Esophagus squamous epithelium (tissue), 5 donors: ENCODE measurements at places on chromosomes 2 and 18.

- H3K27me3 ChIP-seq, result no peaks in the 10 kb centered on the region
- peaks cover 6% of the 10 kb centered on the region for H3K36me3 ChIP-seq
- DNase-seq, result no peak
- peaks cover 27% of the 10 kb centered on the region for H3K4me1 ChIP-seq
- no peak overlapping the region for H3K4me3 ChIP-seq
- H3K27ac ChIP-seq, result no peak overlapping the region
These were observed 63.9 kb downstream of the PARD6G start for GRCh38 chr18:80183273-80184050.

DNA sequence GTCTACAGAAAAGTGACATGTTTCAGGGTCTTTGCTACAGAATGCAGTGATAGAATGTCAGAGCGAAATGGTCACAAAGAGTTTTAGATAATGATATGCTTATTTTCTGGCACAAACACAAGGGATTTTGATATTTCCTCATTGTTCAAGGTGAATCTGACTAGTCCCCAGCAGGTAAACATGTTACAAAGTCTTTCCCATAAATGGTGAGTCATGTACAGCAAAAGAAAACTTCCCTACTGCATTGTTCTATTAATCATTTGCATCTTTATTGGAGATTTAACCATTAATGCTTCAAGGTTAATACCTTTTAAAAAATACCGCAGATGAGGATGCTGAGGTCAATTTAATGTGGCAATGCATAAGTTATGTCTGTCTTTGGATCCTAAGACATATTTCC lies 19.1 kb upstream of the TRIB2 start:
- no peak overlapping the region for H3K27ac ChIP-seq
- no peak for DNase-seq
- H3K4me3 ChIP-seq, result no peak overlapping the region
- H3K36me3 ChIP-seq, result no peaks in the 10 kb centered on the region
- H3K27me3 ChIP-seq, result no peaks in the 10 kb centered on the region

- H3K27ac ChIP-seq, result peak overlapping the region; percentile 57
- no peaks in the 10 kb centered on the region for H3K36me3 ChIP-seq
- no peaks in the 10 kb centered on the region for H3K27me3 ChIP-seq
- peak overlapping the region; percentile 50 for H3K4me3 ChIP-seq
- peaks cover 62% of the 10 kb centered on the region for H3K4me1 ChIP-seq
- no peak for DNase-seq
These were observed 231.4 kb downstream of the HAUS1 start for GRCh38 chr18:46335534-46336101.

DNA sequence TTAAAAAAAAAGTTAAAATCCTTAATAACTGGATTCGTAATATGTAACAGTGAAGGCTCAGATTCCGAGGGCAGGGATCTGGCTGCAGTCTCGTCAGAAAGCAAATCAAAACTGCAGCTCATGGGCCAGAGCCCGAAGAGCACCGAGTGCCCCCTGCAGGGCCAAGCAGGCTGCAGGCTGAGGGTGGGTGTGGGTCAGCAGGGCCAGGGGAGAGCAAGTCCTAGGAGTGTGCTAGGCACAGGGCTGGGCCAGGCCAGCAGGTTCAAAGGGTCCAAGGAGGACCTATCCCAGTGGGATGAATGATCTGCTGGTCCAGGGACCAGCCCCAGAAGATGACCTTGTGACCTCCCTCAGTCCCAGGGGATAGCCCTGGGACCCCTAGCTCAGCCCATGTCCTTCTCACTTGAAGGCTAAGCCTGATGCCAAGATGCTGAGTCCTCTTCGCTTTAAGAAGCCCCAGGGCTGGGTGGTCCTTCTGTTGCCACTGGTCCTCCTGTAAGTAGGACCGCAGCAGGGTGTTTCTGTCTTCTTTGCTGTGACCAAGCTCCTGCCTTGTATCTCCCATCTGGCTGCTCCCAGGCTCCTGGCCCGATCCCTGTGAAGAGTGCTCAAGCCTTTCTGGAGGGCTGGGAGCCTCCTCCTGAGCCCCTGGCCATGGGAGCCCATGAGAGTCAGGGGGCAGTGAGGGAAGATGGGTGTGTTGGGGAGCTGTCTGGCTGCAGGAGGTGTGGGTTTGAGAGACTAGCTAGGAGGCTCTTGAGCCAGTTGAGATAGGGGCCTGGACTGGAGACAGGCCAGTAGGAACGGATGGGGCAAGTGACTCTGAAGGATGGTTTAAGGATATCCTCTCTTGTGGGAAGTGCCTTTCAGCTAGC lies 150.7 kb downstream of the DYSF start:
- H3K4me1 ChIP-seq, result peaks cover 33% of the 10 kb centered on the region
- no peak overlapping the region for H3K27ac ChIP-seq

GRCh38 chr2:239674101-239674980 lies 273.5 kb upstream of the HDAC4 start:
- DNase-seq, result no peak
- no peaks in the 10 kb centered on the region for H3K4me1 ChIP-seq
- H3K27ac ChIP-seq, result no peak overlapping the region
- H3K27me3 ChIP-seq, result no peaks in the 10 kb centered on the region
- H3K36me3 ChIP-seq, result no peaks in the 10 kb centered on the region
- H3K4me3 ChIP-seq, result no peak overlapping the region
